ENCODE measurements at places on chromosomes 16 and 17. TPM values are rescaled to one million over a fixed set of nuclear protein-coding genes. Genes with fewer than 3 reads are reported as not detected.

KRTAP4-16 gene
- not detected for total RNA-seq

C16orf46 gene
- 0.73 TPM for total RNA-seq

C16orf95 gene
- total RNA-seq: 3.3 TPM

LYRM9 gene
- 0.52 TPM for total RNA-seq

CBX8 gene
- 12.8 TPM for total RNA-seq
